ENCODE measurements at places on chromosomes 7 and 10.
A peak's percentile ranks its signal among the peaks of the same experiment; 100 is the strongest.

- no peak for DNase-seq
These were observed 633.9 kb upstream of the MBL2 start for GRCh38 chr10:53406532-53406931.

- DNase-seq: no peak
These were observed 39.9 kb downstream of the TLL2 start for GRCh38 chr10:96473866-96474265.

GRCh38 chr7:157244516-157245294 is 92.1 kb upstream of the DNAJB6 start:
- no peak for DNase-seq

DNA sequence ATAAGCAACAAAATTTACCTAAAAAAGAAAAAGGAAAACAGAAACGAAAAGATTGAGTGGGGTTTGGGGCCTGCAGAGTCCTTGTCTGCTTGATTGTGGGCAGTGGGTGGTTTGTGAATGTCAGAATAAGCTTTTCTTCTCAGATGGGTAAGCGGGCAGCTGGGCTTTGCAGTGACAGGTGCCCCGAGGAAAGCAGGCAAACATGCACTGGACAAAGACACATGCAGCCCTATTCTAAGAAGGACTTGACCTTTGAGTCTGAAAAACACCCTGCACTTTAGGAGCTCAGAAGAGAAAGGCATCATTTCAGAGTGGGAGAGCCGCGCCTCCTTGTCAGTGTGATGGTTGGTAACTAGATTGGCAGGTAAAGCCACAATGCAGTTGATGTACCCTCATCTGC is 562.7 kb downstream of the PTPRN2 start:
- DNase-seq: no peak

DNA sequence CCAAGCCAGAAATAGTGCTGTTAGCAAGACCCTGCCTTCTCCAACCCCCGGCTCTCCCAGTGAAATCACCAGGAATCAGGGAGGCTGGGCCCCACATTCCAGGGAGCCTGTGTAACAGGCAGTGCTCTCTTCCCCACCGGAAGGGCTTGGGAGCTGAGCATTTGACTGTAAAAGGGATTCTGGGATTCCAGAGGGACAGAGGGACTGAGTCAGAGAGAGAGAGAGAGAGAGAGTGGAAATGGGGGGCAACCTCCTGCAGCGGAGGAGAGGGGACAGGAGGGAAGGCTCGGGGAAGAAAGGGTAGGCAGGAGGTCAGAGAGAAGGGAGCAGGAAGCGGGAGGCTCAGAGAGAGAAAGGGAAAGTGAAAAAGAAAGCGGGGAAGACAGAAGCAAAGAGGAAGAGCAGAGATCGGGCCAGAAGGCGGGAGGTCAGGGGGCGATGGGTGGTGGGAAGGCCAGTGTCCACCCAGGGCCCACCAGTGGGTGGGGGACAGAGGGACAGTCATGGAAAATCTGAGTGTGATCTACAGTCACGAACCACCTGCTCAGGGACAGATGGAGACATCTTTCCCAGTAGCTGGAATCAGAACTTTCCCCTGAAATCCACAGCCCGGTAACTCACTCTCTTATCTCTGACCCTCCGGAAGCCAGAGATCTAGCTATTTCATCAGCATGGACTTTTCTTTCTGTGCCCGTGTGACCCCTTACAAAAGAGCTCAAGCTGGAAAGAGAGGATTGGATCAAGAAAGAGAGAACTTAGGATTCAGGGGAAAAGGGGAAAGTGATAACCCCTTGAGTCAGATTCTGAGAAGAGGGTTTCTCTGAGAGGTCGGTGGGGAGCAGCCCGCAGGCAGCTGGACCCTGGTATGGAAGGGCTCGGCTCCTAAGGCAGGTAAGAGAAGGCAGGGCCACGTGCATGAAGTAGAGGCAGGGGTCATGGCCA is 4.6 kb upstream of the SERPINE1 start:
- no peak for DNase-seq

- no peak for DNase-seq
These were observed 285.0 kb downstream of the SUGCT start for GRCh38 chr7:40419806-40420205.

- DNase-seq: no peak
These were observed 53.9 kb upstream of the SEPHS1 start for GRCh38 chr10:13402021-13402420.

DNA sequence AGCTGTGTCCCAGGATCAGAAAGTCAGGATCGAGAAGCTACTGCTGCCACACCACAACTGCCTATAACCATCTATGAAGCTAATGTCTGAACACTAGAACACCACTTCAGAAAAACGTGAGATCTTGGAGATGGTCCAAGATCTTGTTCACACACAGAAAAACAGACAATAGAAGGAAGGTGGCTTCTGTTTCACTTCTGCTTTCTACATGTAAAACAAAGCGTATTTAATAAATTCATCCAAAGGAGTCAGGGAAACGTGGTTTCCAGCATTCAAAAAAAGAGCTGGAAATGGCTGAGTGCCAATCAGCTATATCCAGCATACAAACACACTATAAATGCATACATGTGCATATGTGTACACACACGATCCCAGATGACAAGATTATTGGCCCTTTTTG is 70.2 kb upstream of the CCDC71L start:
- DNase-seq: peak; percentile 46

DNA sequence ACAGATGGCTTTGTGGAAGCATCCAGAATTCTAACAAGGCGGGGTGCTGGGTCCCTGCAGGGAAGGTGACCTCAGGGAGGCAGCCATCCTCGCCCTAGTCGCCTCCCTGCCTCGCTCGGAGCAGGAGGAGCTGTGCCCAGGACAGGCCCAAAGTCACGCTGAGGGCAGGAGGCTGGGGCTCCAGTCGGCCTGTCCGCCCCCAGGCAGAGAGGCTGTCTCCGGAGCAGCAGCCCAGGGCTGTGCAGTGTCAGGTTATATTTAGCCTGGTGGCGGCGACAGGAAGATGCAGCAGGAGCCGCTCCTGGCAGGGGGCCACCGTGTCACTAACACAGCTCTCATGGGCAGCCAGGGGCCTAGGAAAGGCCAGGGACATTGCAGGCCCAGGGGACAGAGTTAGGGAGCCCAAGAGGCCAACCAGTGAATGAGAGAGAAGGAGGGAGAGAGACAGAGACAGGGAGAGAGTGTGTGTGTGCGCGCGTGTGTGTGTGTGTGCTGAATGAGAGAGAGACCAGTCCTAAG is 13.5 kb downstream of the KCNH2 start:
- no peak for DNase-seq

DNA sequence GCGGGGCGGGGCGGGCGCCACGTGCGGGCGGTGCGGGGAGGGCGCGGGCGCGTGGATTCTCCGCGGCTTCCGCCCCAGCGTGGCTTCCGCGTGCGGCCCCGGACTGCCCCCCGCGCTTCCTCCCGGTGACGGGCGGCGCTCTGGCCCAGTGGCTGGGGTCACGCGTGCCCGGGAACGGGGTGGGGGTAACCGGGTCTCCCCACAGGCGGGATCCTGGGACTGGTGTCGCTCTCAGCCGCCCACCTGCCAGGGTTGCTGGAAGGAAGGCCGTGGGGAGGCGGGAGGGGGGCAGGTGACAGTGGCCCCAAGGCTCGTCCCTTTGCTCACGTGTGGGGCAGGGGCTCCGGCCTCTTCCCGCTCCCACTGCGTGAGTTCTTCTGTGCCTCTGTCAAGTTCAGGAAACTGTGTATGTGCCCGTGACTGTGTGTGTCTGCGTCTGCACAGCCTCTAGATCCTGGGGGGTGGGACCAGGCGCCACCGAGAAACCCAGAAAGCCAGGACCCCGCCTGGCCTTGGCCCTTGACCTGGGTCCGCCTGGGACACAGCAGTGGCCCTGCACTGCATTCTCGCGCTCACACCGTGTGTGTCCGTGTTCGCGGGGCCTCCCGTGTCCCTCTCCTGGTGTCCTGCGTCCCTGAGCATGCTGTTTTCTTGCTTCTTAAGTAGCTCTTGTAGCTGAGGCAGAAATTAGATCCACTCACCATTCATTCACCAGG is 919 bp downstream of the MAFK start:
- peak; percentile 34 for DNase-seq

DNA sequence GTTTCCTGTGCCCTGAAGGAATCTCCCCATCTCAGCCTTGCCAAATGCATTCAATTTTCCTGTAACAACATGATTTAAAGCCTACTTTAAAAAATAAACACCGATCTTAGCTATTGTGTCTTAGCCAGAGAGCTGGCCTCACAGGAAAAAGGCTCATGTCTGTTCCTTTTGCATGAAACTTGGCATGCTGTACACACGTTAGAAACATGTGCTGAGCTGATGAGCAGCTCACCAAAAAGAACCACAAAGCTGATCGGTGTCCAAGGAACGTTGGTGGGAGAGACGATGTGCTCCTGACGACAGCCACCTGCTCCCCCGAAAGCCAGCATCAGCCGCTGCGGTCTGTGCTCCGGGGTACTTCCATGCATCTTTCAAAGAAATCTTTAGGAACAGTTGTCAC is 135.9 kb downstream of the ADARB2 start:
- no peak for DNase-seq

GRCh38 chr10:89274928-89275327 is 23.4 kb upstream of the LIPA start:
- no peak for DNase-seq

- DNase-seq: no peak
These were observed 46.0 kb downstream of the VOPP1 start for GRCh38 chr7:55526329-55526728.

- no peak for DNase-seq
These were observed 172.3 kb downstream of the CHRM2 start for GRCh38 chr7:137040745-137041144.

Data from DMS79 treated with DMSO at 0.1 percent for 48 hours (cell line).